ENCODE measurements at places on chromosomes 1 and 21.

GRCh38 chr1:94319319-94320102, 82.1 kb upstream of the ARHGAP29 start:
- DNase-seq: no peak

DNA sequence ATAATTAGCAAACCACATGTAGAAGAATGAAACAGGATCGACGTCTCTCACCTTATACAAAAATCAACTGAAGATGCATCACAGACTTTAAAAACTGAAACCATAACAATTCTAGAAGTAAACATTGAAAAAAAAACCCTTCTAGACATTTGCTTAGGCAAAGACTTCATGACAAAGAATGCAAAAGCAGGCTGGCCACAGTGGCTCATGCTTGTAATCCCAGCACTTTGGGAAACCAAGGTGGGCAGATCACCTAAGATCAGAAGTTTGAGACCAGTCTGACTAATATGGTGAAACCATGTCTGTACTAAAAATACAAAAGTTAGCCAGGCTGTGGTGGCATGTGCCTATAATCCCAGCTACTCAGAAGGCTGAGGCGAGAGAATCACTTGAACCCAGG, 1351.7 kb downstream of the MRPL39 start:
- DNase-seq: no peak

DNA sequence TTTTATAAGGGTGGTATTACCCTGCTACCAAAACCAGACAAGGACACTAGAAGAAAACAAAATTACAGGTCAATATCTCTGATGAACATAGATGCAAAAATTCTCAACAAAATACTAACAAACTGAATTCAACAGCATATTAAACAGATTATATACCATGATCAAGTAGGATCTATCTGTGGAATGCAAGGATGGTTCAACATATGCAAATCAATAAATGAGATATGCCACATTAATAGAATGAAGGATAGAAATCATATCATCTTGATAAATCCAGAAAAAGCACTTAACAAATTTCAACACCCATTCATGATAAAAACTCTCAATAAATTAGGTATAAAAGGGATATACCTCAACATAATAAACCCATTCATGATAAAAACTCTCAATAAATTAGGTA, 24.3 kb upstream of the MYBPHL start:
- DNase-seq: no peak

DNA sequence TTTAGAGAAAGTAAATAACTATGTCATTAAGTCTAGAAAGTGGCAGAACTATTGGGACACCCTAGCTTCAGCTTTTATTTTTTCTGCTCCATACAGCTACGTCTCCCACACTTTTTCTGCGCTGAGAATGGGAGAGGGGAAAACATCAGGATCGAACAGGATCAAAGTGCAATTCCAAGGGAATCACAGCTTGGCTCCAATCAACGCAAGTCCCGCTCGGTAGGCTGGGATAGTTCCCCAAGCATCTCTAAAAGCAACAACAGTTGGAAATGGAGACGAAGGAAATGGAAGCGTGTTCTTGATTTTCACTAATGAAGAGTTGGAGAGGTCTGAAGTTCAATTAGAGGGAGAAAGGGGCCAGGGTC, 536 bp downstream of the HMGCL start:
- DNase-seq: no peak

DNA sequence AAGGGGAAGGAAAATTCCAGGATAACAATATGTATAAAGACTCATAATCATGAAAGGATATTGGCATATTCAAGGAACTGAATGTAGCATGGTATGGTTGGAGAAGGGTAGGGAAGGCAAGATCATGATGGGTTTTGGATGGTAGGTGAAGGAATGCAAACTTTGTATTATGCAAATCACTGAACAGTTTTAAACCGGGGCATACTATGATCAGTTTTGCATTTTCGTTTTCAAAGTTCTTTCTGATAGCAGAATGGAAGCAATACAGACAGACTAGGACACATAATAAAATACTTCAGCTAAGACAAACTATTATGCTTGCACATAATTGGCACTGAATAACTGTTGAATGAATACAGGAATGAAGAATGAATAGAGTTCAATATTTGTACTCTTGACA, 14.5 kb upstream of the CTH start:
- no peak for DNase-seq

- no peak for DNase-seq
These were observed 69.0 kb downstream of the BRINP2 start for GRCh38 chr1:177239792-177240191.

DNA sequence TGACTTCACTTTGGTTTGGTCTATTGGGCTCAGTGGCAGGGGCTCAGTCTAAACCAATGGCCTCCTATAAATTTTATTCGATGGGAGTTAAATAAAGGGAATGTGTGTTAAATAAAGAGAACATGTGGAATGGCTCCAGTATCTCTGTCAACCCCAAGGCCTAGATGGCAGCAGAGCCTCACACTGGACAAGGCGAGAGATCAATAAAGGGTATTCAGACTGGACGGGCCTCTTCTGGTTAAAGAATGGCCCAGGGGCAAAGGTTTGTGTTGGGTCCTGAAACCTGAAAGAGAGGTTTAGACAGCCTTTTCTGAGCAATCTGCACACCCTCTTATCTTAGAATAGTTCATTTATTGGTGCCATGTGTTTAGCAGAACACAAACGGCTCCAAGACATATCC, 34.7 kb downstream of the SH3BP5L start:
- no peak for DNase-seq

DNA sequence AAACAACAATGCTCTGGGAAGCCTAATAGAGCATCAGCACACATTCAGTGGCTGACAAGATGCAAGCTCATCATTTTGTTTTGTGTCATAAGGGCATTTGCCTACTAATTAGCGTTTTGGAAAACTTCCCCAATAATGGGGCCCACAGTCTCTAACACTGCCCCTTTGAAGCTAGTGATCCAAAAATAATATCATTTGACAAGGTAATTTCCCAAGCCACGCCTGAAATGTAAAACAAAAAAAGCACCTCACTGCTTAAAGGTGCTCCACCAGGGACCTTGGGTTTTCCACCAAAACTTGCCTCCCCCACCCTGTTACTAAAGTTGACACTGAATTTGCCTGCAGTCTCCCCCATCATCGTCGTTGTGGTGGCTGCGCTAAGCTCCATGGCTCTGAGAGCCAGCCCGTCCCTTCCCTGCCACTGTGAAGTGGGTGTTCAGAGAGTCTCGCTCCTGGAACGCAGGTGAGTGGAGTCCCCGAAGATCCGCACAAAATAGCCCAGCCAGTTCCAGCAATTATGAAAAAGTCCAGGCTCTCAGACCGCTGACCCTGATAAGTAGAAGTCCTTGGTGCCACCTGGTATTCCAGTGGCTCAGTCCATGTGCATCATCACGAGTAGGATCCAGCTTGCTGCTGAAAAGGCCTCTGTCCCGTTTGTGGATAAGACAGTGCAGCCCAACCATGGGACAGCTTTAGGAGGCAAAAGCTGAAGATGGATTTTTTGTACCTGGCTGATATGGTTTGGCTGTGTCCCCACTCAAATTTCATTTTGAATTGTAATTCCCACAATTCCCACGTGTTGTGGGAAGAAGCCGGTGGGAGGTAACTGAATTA, 52.2 kb downstream of the RAB3GAP2 start:
- DNase-seq: no peak

DNA sequence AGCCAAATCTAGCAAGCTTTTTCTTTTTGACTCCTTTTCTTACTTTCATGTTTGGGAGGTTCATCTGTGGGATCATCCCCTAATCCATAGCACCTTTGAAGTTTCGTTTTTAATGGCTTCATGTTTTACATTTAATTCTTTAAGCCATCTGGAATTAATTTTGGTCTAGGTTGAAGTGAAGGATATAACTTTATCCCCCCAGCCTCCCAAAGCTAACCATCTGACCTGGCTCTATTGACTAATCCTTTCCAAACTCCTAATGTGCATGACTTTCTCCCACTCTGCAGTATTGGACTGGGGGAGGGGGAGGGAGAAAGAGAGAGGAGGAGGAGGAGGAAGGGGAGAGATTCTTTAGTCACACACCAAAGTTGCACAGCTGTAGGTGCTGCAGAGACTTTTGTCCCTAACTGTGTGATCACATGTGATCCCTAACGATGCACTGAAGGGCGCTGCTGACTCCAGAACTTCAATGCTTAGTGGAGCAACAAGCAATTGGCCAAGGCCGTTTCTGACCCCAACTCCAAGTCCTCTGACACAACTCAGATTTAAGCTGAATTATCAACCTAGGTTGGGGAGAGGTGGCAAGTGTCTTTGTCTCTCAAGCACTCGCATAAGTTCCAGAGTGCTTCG, 191.6 kb downstream of the HUNK start:
- no peak for DNase-seq

DNA sequence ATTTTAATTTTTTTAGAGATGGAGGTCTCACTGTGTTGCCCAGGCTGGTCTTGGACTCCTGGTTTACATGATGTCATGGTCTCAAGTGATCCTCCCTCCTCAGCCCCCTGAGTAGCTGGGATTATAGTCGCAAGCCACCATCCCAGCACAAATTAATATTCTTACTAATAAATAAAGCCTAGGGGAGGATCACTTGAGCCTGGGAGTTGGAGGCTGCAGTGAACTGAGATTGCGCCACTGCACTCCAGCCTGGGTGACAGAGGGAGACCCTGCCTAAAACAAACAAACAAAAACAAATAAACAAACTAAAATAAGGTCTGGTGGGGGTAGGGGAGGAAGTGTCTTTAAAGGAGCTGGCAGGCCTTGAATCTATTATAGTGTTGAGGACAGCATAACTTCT, 8.7 kb upstream of the GADD45A start:
- no peak for DNase-seq

GRCh38 chr1:185207980-185208602, 51.1 kb downstream of the SWT1 start:
- no peak for DNase-seq

DNA sequence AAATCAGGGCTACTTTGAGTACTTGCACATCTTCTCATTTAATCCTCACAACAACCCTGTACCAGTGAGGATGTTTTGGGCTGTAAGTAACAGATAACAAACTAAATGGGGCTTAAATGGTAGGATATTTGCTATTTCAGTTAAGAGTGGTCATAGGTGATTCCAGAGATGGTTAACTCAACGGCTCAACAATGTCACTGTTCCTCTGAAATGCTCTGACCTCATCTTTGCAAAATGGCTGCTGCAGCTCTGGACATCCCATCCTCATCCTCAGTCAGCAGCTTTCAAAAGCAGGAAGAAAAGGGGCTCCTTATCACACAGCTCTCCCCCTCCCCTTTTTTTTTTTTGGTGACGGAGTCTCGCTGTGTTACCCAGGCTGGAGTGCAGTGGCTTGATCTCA, 1.5 kb downstream of the LDLRAD2 start:
- DNase-seq: no peak

GRCh38 chr1:114620419-114620818, 39.0 kb upstream of the BCAS2 start:
- no peak for DNase-seq

- no peak for DNase-seq
These were observed 478 bp upstream of the PRDM2 start for GRCh38 chr1:13699510-13699909.

- DNase-seq: no peak
These were observed 49.9 kb downstream of the PRKCZ start for GRCh38 chr1:2099886-2100779.

DNA sequence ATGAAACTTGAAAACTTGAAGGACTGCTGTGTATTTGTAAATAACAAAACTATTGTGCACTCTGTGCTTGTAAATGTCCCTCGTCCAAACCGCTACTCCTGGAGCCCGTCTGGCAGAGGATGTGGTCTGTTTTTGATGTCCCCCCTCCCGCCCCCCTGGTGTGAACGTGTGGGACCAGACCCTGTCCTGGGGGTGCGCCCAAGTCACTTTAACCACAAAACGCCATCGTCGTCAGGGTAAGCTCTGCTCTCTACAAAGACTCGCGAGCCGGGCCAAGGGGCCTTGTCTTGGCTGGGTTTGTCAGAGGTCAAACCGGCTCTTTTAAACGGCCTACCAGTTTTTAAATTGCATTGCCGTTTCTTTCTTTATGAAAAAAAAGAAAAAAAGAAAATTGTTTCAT, 87.4 kb upstream of the TMEM51 start:
- no peak for DNase-seq

GRCh38 chr1:229034342-229034741, 236.6 kb upstream of the RAB4A start:
- DNase-seq: no peak

DNA sequence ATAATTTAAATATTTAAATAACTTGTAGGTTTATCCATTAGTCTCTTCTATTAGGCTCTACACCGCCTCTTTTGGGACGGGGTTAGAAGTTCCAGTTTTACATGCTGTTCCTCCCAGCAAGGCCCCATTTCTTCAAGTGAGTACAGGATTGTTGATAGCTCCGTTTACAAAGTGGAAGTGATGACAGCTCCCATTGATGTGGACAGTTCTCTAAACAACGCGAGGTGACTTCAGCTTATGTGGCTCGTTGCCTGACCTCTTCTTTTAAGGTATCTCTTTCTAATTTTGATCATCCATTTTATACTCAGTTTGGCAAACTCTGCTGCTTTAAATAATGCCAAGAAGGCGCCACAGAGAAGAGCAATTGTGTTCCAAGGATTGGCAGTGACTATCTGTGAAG, 49.7 kb downstream of the PACC1 start:
- DNase-seq: no peak

GRCh38 chr1:112826217-112826944, 111.2 kb upstream of the PPM1J start:
- no peak for DNase-seq

GRCh38 chr1:203098914-203099520, 13.2 kb upstream of the MYOG start:
- DNase-seq: no peak

Data from MM.1S (cell line).